ENCODE measurements at places on chromosomes 12 and 14.

DNA sequence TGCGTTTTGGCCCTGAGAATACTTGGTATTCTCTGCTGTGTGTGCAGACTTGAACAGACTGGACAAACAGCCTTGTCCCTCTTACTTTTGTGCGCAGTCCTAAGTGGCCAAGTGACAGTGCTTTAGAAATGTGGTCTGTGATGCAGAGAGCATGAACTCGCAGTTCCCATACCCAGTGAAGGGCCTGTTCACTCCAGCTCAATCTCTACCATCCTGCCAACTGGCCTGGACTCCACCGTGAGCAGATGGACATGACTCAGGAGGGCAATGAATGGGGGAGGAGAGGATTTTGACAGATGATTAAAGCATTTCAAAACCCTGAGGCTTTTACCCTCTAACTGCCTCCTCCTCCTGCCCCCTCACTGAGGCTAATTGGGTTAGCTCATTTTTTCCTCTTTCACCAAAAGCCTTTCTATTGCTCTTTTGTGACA lies 62.5 kb upstream of the PYGL start:
- no peak for DNase-seq

DNA sequence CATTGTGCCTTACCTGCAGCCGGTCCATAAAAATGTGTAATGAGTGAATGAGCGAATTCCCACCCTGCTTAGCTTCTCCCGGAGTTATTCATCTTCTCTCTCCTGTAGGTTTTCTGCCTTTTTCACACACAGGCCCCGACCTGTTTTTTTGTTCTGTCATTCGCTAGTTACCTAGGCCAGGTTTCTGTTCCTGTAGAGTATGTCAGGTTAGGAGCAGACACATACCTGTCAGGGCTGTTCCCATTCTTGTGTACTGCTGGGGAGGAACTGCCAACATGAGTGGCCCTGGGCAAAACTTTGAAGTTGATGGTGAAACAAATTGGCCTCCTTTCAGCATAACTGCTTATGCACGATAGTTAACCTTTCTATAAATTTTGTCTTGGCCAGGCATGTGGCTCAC lies 140.1 kb downstream of the SYNE2 start:
- no peak for DNase-seq

DNA sequence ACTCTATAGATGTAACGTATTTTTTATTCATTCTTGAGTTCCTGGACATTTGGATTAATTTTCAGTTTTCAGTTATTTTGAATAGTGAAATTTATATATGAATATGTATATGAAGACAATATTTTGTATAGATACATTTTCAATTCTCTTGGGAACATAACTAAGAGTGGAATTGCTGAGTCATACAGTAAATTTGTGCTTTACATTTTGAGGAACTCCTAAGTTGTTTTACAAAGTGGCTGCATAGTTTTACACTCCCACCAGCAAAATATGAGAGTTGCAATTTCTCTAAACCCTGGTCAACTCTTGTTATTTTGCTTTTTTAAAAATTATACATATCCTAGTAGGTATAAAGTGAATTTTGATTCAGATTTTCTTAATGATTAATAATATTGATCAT lies 1838.6 kb upstream of the SEL1L start:
- no peak for DNase-seq

DNA sequence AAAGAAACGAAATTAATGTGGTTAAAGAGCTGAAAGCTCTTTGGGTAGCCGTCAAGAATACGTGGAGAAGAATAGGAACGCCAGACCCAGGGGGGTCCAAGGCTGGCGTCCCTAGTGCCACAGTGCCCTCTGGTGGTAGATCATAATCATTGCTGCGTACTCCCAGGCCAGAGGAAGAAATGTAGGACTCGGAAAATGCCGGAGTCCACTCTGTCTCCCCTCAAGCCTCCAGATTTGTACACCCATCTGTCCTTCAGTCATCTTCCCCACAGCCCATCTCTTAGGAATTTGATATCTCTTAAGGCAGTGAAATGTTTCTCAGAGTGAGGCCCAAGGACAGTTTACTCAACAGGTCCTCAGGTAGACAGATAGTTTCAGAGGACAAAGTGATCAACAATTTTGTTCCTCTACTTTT lies 25.4 kb upstream of the PLEKHG6 start:
- DNase-seq: peak; percentile 46

DNA sequence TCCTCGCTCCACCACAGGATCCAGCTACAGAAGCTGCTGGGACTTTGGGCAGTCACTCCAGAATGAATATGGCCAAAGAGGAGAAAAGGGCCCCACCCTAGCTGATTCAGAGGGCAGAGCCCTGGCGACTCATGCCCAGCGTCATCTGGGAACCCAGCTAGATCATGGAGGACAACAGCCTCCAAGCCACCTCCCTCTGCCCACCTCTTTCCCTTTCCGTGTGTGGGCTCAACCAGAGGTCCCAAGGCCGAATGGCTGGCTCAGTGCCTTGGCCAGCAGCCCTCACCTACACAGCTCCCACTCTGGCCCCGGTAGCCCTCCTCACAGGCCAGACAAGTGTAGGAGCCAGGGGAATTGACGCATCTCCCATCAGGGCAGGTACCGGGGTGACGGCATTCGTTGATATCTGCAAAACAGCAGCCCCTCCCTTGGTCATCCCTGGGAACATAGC lies 17.4 kb downstream of the ISCA2 start:
- DNase-seq: no peak

DNA sequence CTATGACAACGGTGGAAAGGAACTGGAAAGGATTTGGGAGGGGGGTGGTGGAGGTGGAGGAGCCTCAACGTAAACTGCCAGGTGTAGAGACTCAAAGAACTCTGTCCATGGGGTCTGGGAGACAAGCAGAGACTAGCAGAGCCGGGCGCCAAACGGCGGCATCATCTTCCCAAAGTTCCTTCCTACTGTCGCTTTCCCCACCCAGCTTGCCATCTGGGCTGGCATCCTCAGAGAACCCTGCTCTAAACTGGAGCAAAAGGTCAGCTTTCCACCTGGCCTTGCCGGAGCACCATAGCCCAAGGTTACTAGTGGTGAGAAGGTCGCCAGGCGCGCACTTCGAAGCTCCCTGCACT lies 4.0 kb upstream of the IRF2BPL start:
- no peak for DNase-seq

GRCh38 chr12:131097202-131098177 lies 143.8 kb downstream of the ADGRD1 start:
- DNase-seq: no peak

GRCh38 chr12:46983959-46984841 lies 95.2 kb upstream of the PCED1B start:
- DNase-seq: peak; percentile 39

DNA sequence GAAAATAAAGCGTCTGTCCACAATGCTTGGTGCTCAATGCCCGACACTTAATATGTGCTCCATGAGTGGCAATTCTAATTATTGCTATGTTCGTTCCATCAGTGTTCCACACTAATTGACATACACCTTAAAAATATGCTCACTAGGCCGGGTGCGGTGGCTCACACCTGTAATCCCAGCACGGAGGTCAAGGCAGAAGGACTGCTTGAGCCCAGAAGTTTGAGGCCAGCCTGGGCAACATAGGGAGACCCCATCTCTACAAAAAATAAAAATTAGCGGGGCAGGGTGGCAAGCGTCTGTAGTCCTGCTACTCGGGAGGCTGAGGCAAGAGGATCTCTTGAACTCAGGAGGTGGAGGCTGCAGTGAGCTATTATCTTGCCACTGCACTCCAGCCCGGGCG lies 635 bp upstream of the HECTD4 start:
- no peak for DNase-seq

GRCh38 chr12:72901685-72902084 lies 629.5 kb downstream of the TRHDE start:
- DNase-seq: no peak

DNA sequence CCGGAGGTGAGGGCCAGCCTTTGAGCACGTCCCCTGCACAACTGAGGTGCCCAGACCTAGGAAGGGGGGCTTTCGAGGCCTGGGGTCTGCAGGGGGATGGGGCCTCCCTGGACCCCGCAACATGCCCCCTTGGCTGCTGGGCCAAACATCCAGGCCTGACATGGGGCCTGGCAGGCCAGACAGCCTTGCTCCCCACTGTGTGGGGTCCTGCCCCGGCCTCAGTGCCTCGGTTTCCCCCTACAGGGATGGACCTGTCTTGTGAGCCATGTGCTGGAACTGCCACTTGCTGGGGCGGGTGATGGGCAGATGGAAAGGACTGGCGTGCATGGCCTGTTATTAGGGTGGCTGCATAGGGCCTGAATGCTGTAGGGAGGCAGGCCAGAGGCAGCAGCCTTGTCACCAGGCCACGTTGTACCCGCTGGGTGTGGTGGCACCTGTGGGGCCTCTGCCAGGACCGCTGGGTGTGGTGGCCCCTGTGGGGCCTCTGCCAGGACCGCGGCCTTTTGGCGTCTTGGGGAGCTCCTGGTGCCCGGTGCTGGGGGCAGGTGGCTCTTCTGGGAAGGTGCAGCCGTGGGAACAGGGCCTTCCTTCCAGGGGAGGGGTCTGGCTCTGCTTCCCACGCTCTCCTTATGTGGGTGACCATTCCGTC lies 20.4 kb downstream of the ASPG start:
- DNase-seq: no peak

DNA sequence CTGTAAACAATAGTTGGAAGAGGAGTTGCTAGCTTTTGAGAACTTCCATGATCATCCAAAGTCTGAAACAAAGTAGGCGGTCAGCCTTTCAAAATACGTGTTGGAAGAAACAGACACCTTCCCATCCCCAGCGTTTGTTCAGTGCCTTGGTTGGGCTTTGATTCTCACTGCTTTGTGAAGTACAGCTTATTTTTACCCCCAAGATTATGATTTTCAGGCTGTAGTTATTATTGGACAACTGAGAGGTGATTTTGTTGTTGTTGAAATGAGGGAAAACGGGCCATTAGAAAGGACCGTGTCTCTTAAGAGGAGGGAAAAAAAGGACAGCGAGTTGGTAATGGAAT lies 921 bp upstream of the CEP83 start:
- DNase-seq: no peak

- DNase-seq: no peak
Observed at GRCh38 chr12:113232840-113233585, 11.7 kb downstream of the TPCN1 start.

GRCh38 chr14:51444353-51445000 lies 204.4 kb downstream of the TMX1 start:
- no peak for DNase-seq

Measured in fibroblast of skin of left quadriceps (primary cell).